ENCODE measurements at places on chromosomes 1 and 21.

DNA sequence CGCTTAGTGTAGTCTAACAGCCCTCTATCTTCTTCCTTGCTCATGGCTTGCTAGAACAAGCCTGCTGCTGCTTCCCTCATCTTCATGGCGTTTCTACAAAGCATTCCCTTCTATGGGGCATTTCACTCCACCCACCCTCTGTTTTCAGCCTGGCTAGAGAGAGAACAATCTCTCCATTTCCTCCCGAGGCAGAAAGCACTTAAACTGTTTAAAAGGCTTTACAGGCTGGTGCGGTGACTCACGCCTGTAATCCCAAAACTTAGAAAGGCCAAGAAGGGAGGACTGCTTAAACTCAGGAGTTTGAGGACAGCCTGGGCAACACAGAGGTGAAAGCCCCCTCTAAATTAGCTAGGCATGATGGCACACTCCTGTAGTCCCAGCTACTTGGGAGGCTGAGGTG lies 17.8 kb downstream of the ORC1 start:
- DNase-seq: no peak

- DNase-seq: no peak
These were observed 16.2 kb downstream of the ZNF362 start for GRCh38 chr1:33272509-33272908.

DNA sequence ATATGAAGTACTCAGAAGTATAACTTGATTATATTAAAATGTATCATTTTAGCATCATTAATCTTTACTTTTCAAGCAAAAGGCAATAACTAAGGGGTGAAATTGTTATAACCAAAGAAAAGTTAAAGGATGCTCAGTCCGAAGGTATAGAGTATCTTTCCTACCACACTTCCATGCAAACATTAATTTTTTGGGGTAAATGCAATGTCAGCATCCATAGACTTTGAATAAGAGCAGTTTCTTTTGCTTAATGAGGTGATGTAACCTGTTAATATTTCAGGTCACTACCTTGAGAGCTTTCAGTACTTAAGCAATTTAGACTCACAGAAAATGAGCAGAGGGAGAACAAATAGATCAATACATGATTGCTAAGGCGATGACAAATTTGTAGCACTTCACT lies 1093.5 kb downstream of the PLA2G4A start:
- DNase-seq: no peak

DNA sequence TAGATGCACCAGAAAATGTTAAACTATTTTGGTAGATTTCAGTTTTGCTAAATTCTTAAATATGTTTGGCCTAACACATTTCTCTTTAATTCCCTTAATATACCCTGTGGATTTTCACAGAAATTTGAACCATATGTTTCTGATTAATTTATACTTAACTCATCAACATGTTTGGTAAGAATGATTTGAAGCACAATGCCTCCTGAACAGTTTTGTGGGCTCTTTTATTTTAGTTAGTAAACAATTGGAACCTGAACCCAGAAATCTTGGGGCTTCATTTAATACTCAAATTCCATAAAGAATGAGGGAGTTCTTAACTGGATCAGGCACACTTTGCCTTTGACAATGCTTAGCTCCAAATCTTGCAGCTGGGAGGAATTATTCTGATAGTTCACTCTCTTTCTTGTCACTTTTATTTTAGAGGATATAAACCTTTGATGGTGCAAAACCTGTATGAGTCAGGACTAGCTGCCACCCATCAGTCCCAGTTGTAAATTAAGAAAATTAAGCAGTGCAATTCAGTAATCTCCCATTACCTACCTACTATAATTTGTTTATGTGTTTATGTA lies 24.6 kb upstream of the LYPLAL1 start:
- DNase-seq: no peak

- no peak for DNase-seq
These were observed 99.0 kb downstream of the RYR2 start for GRCh38 chr1:237140986-237141385.

DNA sequence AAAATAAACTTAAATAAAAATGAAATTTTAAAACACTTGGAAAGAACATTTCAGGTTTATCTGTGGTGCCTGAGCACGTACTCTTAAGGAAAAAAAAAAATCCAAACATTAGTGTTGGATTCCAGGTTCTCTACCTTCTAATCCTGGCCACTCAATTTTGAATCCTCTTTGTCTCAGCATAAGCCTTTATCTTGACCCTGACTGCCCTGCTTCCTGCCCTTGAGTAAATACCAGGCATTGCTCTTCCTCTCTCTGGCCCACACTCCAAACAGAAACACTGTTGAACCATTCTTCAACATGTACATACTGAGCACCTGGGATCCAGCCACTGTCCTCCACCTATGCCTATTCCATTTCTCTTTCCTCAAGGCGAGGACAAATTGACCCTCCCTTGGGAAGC lies 11.4 kb upstream of the VANGL1 start:
- no peak for DNase-seq

DNA sequence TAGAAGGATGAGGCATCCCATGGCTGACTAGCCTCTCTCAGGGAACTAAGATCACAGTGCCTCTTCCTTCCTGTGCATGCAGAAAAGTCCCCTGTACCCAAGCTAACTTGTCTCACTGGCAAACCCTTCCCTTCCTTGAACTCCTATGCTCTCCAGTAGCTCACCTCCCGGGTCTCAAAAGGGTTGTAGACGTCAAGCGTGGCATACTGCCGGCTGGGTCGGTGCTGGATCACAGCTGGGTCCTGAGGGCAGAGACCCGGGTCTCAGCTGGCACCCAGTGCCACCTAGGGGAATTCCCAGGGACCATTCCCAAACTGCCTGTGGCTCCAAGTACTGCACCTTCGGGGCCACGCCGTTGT lies 688 bp downstream of the SCAMP3 start:
- DNase-seq: no peak

GRCh38 chr1:38336961-38337360 lies 290.4 kb upstream of the POU3F1 start:
- DNase-seq: no peak

DNA sequence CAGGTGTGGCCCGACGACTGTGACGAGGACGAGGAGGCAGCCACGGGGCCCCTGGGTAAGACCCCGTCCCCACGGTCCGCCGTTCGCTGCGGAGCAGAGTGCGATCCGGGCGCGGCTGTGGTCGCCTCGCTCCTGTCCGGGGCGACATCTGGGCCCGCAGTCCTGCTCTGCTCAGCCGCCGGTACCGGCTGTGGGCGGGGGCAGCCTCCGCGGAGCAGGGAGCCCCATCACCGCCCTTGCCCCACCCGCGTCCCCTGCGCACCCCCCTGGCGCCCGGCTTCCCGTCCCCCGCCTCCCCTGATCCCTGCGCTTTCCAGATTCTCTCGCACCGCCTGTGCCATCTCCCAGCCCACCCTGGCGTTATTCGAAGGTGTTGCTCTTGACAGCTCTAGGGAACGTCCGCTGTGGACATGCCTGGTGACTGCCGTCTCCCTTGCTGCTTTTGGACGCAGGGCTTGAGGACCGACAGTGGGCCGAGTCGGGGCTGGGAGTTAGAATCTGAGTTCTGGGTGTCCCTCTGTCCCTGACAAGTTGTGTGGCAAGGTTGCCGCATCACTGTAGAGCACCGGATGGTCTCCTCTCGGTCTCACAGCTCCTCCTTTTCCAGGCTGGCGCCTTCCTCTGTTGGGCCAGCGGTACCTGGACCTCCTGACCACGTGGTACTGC lies 596 bp downstream of the TOR3A start:
- peak; percentile 52 for DNase-seq

DNA sequence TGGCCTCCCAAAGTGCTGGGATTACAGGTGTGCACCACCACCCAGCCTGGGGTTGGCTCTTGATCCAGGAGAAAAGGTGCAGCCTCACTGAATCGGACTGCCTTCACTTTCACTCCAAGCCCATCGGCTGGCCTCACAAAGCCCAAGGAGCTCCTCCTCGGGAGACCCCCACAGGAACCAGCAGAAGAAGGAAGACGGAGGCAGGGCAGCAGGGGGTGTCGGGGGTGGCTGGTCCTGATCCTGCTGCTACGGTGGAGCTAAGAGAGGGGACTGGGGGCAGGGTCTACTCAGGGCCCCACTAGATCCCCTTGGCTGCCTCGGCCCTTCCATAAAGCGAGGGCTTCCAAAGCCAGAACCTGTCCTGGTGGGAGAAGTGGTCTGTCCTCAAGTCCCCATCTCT lies 93.9 kb downstream of the STUM start:
- no peak for DNase-seq
